ENCODE measurements at places on chromosomes 13 and 19.
A peak's percentile ranks its signal among the peaks of the same experiment; 100 is the strongest.

GRCh38 chr19:16325641-16326400 is 1.2 kb downstream of the KLF2 start:
- DNase-seq: peak; percentile 38

- no peak for DNase-seq
Observed at GRCh38 chr13:23868521-23868920, 20.7 kb downstream of the MIPEP start.

- DNase-seq: peak; percentile 5
Observed at GRCh38 chr19:30696514-30696913, 324.3 kb downstream of the ZNF536 start.

GRCh38 chr13:33318037-33318436 is 32.5 kb upstream of the STARD13 start:
- DNase-seq: no peak

GRCh38 chr13:59474696-59475095 is 689.0 kb downstream of the DIAPH3 start:
- no peak for DNase-seq

GRCh38 chr13:76245920-76246319 is 609.8 kb downstream of the LMO7 start:
- DNase-seq: no peak

DNA sequence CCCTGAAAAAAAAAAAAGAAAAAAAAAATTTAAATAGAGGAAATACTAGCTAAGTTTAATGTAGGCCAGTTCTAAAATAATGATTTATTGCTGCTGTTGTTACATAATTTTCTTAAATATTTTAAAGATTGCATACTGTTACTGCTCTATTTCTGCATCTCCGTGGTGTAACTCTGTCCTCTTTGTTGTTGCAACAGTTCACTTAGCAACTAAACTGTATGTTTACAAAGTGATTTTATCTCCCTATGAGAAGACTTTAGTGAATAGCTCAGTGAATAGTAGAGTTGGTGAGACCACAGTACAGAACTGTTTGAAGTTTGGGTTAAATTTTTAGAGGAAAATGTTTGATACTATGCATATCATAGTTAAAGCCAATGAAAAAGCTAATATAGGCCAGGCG is 19.4 kb downstream of the BRCA2 start:
- DNase-seq: no peak

GRCh38 chr19:3119693-3120380 is 16.0 kb upstream of the GNA15 start:
- DNase-seq: no peak

DNA sequence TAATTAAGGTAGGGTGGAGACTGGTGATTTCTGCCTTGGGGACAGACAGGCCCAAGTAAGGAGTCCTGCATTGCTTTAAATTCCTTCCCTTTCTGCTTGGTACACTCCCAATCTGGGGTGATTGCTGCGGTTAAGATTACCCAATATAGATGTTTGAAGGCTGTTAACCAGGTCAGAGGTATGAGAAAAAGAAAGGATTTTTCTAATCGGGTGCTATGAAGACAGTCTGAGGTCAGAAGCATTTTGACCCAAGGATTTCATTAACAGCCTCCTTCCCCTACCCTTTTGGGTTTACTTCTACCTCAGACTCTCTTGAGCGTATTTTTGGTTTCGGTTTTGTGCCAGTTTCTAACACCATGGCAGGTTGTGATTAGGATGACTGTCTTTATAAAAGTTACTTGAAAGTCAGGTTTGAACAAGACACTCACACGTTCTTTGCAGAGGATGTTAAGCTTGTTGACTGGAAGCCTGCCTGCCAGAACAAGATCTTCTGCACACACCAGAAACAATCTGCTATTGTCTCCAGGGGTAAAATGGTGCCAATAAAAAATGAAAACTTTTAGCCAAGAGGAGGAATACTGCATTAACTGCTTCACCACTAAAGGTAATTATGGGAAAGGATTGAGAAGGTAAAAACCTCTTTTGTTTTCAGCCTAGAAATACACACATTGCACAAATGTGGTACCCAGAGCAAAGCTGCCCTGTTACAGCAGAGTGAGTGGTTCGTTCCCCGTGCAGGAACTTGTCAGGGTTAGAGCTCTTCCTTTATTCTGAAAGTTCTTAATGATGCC is 108.8 kb downstream of the NDFIP2 start:
- no peak for DNase-seq

- no peak for DNase-seq
Observed at GRCh38 chr13:29481603-29482002, 113.9 kb downstream of the SLC7A1 start.

DNA sequence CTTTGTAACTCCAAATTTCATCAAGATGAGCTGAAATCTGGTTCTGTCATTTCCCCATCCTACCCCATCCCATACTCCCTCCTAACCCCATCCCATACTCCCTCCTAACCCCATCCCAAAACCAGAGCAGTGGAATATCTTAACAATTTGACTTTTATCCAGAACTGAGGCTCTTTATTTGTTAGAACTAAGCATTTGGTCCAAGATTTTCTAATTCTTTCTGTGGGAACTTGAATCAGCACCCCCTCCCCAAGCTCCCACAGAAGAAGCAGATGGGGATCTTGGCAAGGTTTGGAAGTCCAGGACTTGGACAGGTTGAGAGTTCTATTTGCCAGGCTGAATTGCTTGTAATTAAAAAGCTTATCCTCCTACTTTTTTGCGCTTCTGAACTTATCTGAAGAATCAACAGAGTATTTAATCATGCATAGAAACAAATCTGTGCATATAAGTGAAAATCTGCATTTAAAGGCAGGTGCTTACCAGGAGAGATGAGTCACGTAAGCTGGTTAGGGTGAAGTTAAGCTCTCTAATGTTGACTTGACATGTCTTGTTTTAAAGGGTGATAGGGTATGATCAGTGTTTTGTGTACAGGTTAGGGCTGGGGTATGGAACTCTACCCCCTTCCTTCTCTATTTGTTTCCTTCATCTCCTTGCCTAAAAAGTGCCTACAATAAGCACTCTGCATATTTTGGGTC is 111.1 kb downstream of the COG6 start:
- DNase-seq: no peak

- no peak for DNase-seq
Observed at GRCh38 chr19:42293540-42293939, 8.4 kb upstream of the PRR19 start.

DNA sequence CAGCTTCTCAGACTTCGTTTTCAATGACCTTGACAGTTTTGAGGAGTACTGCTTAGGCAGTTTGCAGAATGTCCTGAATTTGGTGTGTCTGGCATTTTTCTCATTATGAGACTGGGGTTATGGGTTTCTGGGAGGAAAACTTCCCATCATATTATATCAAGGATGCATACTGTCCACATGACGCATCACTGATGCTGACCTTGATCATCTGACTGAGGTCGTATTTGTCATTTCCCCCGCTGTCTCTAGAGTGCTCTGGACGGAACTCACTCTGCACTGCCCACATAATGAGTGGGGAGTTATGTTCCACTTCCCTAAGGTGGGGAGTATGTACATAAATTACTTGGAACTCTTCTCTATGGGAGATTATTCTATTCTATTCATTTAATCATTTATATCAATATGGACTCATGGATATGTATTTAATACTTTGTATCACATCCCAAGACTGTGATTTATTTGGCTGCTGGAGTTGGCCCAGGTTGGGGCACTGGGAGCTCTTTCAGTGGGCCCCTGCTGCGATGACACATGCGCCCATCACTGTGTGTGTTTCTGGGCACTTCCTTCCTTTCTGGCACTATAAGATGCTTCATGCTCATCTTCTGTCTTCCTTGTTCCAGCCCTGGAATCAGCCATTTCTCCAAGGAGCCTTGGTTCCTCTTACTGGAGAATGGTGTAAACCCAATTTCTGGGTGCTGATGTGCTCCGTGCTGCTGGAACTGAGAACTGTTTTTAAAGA is 138.6 kb downstream of the MIPEP start:
- no peak for DNase-seq

- DNase-seq: no peak
Observed at GRCh38 chr13:38398711-38399493, 49.3 kb downstream of the UFM1 start.

- DNase-seq: peak; percentile 25
Observed at GRCh38 chr19:6768236-6768785, 1.1 kb upstream of the SH2D3A start.

Measured in activated naive CD8-positive, alpha-beta T cell treated with anti-CD3 and anti-CD28 coated beads, Interleukin-2, amount 50 U/mL, for 24 hours (primary cell).